ENCODE measurements at places on chromosomes 7 and 10. TPM values are rescaled to one million over a fixed set of nuclear protein-coding genes. Genes with fewer than 3 reads are reported as not detected.
A peak's percentile ranks its signal among the peaks of the same experiment; 100 is the strongest.

DNA sequence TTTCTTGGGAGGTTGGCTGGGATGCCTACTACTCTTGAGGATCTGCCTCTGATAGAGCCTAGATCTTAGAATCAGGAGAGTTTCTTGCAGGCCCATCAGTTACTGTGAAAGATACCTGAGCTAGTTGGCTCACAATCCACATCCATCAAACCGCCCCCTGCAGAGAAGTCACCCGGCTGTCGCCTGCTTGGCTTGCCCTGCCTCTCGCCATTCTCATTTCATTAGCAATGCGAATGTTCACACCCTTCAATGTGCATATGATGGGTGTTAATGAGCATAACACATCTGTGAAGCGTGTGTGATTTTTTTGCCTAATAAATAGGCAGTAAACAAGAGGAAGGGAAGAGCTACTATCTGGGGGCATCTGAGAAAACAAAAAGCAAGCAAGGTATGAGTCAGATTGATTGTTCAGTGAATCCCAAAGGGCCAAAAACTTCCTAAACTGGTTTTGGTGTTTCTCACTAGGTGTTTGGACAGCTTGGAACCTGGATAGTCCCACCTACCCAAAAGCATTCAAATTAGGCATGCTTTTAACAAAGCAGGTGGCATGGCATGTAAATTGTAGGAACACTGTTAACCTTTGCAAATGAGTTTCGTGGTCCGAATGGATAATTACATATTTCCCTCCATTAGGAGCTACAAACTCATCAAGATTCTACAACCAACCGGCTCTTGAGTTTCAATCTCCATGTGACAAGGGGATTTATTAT is 272.3 kb upstream of the C7orf33 start:
- no peak for DNase-seq

- DNase-seq: no peak
Observed at GRCh38 chr7:143289421-143289820, 1.3 kb downstream of the CASP2 start.

GRCh38 chr7:107690611-107691010 is 30.0 kb downstream of the SLC26A4 start:
- no peak for DNase-seq

DNA sequence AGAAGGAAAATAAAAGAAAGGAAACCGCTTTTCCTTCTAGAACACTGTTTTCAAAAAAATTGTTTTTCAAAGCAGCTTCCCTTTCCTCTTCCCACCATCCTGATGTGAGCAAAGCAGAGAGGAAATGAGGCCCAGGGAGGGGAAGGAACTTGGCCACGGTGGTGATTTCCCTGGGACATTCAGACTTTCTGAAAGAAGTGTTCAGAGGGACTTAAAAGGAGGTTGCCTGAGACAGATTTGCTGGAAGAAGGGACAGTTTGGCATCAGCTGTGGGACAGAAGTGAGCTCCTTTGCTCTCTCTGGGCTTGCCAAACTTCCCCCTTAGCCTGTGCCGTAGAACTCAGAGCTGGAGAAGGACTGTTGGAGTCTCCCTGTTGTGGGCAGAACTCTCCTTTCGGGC is 30.3 kb downstream of the ADCYAP1R1 start:
- DNase-seq: no peak

GRCh38 chr10:113273181-113274163 is 279.4 kb upstream of the HABP2 start:
- peak; percentile 68 for DNase-seq

The AKR1D1 gene
- not detected for total RNA-seq

The EPO gene
- not detected for total RNA-seq

The CFAP43 gene
- total RNA-seq: 12.9 TPM
